Neuronal stem cell (in vitro differentiated cells): ENCODE measurements at places on chromosomes 7 and 10.

DNA sequence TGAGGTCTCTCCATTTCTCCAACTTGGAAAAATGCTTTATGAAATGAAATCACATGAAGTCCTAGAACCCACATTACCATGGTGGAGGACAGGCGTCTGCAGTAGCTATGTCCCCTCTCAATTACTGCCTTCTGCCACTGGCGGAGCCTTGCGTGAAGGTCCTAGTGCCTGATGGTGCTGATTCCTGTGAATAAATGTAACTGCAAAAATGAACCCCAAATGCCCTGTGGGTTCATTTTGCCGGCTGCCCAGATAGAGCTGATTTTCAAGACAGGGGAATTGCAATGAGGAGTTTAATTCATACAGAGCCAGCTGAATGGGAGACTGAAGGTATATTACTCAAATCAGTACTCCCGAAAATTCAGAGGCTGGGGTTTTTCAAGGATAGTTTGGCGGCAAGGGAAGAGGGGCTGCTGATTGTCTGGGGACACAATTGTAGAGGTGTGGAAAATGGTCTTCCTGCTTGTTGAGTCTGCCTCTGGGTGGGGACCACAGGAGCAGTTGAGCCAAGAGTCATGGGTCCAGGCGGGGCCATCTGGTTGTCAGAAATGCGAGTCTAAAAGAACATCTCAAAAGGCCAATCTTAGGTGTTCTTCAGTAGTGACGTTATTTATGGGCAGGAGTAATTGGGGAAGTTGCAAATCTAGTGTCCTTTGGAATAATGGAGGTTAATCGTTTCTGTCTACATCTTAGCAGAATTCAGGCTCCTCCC, 13.5 kb downstream of the PRF1 start:
- DNase-seq: no peak

DNA sequence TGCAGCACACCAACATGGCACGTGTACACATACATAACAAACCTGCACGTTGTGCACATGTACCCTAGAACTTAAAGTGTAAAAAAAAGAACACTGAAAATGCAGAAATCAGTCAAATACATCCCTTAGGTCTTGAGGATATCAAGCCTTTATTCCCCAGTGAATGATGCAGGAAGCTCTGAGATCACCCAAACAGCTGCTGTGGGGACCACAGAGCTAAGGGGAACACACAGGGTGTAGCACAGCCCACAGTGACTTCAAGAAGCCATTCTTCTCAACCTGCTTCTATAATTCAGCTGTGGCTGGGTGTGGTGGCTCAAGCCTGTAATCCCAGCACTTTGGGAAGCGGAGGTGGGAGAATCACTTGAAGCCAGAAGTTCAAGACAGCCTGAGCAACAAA, 314.9 kb downstream of the CALN1 start:
- no peak for DNase-seq

DNA sequence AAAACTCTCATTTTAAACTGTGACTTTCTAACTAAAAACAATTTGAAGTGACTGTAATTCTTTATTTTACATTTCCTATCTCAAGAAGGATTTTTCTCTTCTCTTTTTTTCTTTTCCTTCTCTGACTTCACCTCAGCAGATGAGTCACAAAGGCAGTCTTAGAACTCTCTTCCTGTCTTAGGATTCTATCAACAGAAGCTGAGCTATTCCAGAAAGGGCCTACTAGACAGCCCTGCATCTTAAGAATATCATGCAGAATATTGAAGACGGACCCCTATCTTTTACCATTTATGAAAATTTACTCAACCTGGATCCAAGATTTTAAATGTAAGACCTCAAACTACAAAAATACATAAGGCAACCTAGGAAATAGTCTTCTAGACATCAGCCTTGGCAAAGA, 365.7 kb upstream of the SEMA3C start:
- no peak for DNase-seq

GRCh38 chr7:78542981-78543380, 744.4 kb downstream of the PHTF2 start:
- DNase-seq: no peak

- DNase-seq: no peak
Measured at GRCh38 chr7:3141326-3141725, 97.7 kb upstream of the CARD11 start.

- DNase-seq: no peak
Measured at GRCh38 chr7:24797270-24797669, 40.0 kb upstream of the GSDME start.

GRCh38 chr7:88331322-88331721, 24.6 kb upstream of the STEAP4 start:
- DNase-seq: no peak

- DNase-seq: no peak
Measured at GRCh38 chr10:69831231-69831855, 29.6 kb downstream of the COL13A1 start.

- no peak for DNase-seq
Measured at GRCh38 chr10:5894873-5895272, 4.8 kb downstream of the FBH1 start.

GRCh38 chr7:100154651-100155491, 3.7 kb downstream of the TRAPPC14 start:
- no peak for DNase-seq

- no peak for DNase-seq
Measured at GRCh38 chr7:154686305-154686704, 316.6 kb downstream of the PAXIP1 start.

DNA sequence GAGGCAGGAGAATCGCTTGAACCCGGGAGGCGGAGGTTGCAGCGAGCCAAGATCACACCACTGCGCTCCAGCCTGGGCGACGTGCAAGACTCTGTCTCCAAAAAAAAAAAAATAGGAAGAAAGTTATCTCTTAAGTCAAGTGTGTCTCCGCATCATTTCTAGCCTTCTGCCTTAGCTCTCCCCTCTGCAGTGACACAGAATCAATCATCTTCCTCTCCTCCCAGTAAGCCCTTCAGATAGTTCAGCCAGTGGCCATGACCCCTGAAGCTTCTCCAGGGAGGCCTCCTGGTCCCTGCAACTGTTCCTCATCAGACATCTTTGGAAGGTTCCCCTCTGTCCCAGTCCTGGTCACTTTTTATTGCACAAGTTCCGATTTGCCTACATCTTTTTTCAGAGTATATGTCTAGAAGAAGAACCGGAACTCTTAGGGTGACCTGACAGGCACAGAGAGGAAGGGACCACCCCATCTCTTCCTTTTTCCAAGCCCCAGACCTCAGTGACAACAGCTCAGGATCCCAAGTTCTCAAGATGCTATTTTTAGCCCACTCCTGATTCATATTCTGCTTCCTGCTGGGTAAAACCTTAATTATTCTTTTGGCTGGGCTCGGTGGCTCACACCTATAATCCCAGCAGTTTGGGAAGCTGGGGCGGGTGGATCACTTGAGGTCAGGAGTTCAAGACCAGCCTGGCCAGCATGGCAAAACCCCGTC, 6.6 kb upstream of the RHBDD2 start:
- DNase-seq: no peak

DNA sequence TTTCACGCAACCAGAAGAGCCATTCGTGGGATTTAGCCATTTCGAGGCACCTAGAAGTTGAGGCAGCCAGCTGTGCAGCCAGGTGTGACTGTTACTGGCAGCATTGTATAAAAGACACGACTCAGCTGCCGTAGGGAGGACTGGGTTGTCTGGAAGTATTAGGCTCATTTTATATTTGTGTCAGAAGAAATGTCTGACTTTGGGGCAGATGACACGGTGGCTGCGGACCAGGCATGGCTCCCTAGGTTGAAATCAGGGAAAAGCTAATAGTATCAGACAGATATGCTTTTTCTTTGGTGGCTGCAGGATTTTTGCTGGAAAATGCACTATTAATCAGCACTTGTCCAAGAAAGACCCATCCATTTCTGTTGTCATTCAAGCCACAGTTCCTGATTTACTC, 4.2 kb upstream of the DPYSL4 start:
- no peak for DNase-seq

DNA sequence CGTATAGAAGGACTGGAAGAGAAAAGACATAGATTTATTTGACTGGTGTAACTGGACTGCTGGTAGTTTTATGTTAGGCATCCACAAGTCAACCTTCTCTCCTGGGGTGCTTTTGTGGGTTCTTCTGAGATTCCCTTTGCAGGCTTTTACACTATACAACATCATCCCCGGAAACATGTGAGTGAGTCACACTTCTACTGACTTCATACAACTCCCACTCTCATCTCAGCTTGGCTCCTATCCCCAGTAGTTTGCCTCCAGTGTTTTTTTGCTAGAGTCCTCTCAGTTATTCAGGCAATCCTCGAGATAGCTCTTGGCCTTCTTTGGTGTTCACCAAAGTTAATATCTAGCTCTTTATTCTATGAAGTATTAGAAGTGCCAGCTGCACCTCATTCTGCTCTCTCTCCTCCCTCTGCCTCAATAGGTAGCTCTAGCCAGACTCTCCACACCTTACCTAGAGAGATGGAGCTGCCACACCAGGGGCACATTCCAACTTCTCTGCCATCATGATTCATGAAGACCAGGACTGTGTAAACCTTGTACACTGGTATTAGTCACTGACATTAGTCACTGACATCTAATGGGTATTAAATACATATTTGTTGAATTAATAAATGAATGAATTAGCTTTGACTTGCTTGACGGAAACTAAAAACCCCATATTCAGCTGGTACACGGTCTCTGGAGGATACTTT, 281.9 kb downstream of the PPP1R3A start:
- DNase-seq: no peak
